ENCODE measurements at places on chromosomes 1 and 21.

GRCh38 chr1:210024282-210024681 lies 86.3 kb downstream of the SYT14 start:
- no peak overlapping the region for H3K27ac ChIP-seq
- H3K36me3 ChIP-seq: peaks cover 1% of the 10 kb centered on the region

GRCh38 chr1:79499541-79499940 lies 493.0 kb upstream of the ADGRL4 start:
- no peaks in the 10 kb centered on the region for H3K36me3 ChIP-seq
- H3K27me3 ChIP-seq: no peaks in the 10 kb centered on the region
- no peak for DNase-seq
- no peak overlapping the region for H3K4me3 ChIP-seq
- no peak overlapping the region for H3K27ac ChIP-seq

GRCh38 chr1:65048335-65048734 lies 82.0 kb upstream of the JAK1 start:
- H3K27me3 ChIP-seq: peaks cover 1% of the 10 kb centered on the region
- DNase-seq: no peak
- no peak overlapping the region for H3K27ac ChIP-seq
- H3K4me1 ChIP-seq: peaks cover 17% of the 10 kb centered on the region

DNA sequence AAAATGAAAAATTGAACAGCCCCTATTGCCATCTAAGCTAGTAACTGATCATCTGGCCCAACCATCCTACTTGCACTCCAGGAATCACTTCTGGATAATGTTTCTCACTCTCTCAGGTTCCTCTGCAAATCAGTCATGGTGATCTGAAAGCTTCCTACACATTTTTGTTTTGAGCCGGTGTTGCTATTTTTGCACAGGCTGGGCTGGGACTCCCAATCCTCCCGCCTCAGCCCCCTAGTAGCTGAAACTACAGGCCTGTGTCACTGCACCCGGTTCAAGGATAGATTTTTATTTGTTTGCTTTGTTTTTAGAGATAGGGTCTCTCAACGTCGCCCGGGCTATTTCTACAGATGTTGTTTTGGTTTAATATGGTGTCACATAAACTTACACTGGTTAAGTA lies 40.5 kb upstream of the HMCN1 start:
- H3K27me3 ChIP-seq: no peaks in the 10 kb centered on the region
- H3K4me3 ChIP-seq: no peak overlapping the region

GRCh38 chr21:37445228-37445627 lies 78.7 kb downstream of the DYRK1A start:
- no peak overlapping the region for H3K4me3 ChIP-seq
- H3K4me1 ChIP-seq: peaks cover 18% of the 10 kb centered on the region

DNA sequence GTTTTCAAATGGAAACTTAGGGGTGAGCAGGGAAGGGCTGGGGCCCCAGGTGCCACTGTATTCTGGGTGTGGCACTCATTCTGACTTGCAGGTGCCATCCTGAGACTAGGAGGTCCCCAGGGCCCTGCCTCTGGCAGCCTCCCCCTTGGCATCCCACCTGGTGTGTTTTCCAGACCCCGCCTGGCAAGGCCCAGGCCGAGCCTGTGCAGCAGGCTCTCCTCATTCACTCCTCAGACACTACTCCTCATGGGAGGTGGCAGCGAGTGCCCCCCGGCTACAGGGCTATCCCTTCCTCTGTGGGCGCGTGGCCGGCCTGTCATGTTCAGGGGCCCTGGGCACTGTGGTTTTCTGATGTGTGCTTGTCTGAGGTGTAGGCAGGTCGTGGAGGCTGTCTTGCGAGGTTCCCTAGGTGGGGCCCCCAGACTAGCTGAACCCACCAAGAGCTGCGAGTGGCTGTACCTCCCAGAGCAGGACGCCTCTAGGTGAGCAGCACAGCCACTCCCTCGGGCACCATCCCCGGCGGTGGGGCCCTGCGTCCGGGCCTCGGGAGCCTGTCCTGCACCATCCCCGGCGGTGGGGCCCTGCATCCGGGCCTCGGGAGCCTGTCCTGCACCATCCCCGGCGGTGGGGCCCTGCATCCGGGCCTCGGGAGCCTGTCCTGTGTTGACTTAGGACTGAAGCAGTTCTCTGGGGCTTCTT lies 13.2 kb downstream of the SLX9 start:
- no peak overlapping the region for H3K4me3 ChIP-seq
- no peak for DNase-seq
- H3K27me3 ChIP-seq: no peaks in the 10 kb centered on the region

DNA sequence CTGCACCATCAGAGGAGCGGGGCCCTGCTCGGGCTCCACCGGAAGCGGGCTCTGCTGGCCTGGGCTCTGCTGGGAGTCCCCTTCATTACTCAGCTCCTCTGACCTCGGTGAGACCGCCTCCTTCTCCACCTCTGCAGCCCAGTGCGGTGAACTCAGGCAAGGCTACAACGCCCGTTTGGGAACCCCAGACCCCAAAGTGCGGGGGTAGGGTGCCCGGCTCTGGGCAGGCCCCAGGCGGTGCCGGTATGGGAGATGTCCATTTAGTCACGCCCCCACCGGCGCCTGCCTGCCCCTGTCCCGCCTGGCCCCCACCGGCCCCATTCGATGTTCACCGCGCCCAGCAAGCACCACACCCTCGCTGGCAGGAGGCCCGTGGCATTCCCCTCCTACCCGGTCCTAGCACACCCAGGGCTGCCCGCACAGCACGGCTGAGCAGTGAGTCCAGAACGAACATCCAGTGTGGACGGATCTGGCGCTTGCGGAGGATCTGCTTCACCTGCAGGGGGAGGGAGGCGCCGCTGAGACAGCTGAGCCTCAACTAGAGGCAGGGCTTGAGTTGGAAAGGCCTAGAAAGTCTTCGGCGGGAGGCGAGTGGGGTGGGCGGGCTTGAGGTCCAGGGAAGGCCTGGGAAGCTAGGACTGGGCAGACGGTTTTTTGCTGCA lies 10.0 kb downstream of the MAP3K6 start:
- H3K27me3 ChIP-seq: peaks cover 35% of the 10 kb centered on the region
- peaks cover 15% of the 10 kb centered on the region for H3K4me1 ChIP-seq
- H3K36me3 ChIP-seq: no peaks in the 10 kb centered on the region
- H3K4me3 ChIP-seq: no peak overlapping the region
- DNase-seq: no peak
- H3K27ac ChIP-seq: no peak overlapping the region

DNA sequence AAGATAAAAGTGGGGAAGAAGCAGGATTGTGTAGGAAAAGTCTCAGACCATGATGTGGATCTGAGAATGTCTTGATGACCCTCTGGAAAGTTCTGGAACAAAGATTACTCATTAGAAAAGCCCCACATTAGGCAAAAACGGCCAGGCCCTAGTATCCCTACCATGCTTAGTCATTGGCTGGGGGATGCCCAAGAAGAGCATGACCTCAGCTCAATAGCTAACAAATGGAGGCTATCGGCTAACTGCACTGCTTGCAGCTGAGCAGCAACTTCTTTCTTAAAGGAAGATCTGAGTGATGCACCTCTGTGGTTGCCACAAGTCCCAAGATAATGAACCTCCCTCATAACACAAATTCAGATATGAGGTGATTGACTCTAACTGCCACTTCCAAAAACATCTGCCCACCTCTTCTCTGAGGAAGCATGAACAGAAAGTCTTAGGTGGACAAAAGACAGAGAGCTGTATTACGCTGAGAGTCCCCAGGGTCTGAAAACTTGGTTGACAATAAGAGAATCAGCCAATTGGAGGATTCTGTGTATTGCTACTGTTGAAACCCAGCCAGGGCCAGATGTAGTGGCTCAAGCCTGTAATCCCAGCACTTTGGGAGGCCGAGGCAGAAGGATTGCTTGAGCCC lies 64.6 kb upstream of the AK4 start:
- no peaks in the 10 kb centered on the region for H3K4me1 ChIP-seq
- no peak for DNase-seq
- peaks cover 2% of the 10 kb centered on the region for H3K36me3 ChIP-seq
- no peak overlapping the region for H3K4me3 ChIP-seq
- H3K27ac ChIP-seq: no peak overlapping the region
- H3K27me3 ChIP-seq: peaks cover 12% of the 10 kb centered on the region

GRCh38 chr1:220031287-220031686 lies 15.0 kb downstream of the EPRS1 start:
- H3K36me3 ChIP-seq: peaks cover 17% of the 10 kb centered on the region
- H3K4me1 ChIP-seq: no peaks in the 10 kb centered on the region
- DNase-seq: no peak
- H3K27ac ChIP-seq: no peak overlapping the region
- no peak overlapping the region for H3K4me3 ChIP-seq
- H3K27me3 ChIP-seq: no peaks in the 10 kb centered on the region

- no peak for DNase-seq
- no peak overlapping the region for H3K4me3 ChIP-seq
- H3K27ac ChIP-seq: no peak overlapping the region
- H3K4me1 ChIP-seq: no peaks in the 10 kb centered on the region
- no peaks in the 10 kb centered on the region for H3K36me3 ChIP-seq
- H3K27me3 ChIP-seq: no peaks in the 10 kb centered on the region
Measured at GRCh38 chr1:173405834-173406233, 71.3 kb upstream of the PRDX6 start.

- no peak for DNase-seq
- no peaks in the 10 kb centered on the region for H3K4me1 ChIP-seq
- H3K4me3 ChIP-seq: no peak overlapping the region
- no peaks in the 10 kb centered on the region for H3K36me3 ChIP-seq
Measured at GRCh38 chr21:40355076-40355475, 487.8 kb downstream of the PCP4 start.

DNA sequence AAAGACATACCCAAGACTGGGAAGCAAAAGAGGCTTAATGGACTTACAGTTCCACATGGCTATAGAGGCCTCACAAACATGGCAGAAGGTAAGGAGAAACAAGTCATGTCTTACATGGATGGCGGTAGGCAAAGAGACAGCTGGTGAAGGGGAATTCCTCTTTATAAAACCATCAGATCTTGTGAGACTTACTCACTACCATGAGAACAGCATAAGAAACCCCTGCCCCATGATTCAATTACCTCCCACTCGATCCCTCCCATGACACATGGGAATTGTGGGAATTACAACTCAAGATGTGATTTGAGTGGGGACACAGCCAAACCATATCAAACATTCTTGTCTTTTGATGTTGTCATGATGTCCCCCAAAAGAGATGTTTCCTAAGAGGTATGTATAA lies 103.3 kb downstream of the DUSP10 start:
- no peak for DNase-seq
- H3K27me3 ChIP-seq: no peaks in the 10 kb centered on the region
- no peaks in the 10 kb centered on the region for H3K36me3 ChIP-seq
- H3K4me1 ChIP-seq: peaks cover 5% of the 10 kb centered on the region
- no peak overlapping the region for H3K27ac ChIP-seq
- H3K4me3 ChIP-seq: no peak overlapping the region

DNA sequence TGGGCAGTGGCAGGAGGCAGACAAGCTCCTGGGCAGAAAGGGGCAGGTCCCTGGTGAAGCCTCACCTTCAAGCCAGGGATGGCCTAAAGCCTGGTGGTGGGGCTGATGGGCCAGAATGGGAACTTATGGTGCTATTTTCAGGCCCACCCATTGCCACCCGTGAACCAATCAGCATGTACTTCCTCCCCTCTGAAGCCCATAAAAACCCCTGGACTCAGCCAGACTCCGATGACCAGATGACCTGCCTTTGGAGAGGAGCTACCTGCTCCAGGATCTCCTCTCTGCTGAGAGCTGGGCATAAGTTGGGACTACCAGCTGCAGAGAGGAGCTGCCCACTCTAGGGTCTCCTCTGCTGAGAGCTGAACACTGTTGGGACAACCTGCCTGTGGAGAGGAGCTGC lies 7.8 kb upstream of the BCL10 start:
- no peaks in the 10 kb centered on the region for H3K36me3 ChIP-seq
- H3K4me3 ChIP-seq: no peak overlapping the region
- H3K27me3 ChIP-seq: no peaks in the 10 kb centered on the region
- no peak for DNase-seq
- H3K27ac ChIP-seq: no peak overlapping the region
- peaks cover 8% of the 10 kb centered on the region for H3K4me1 ChIP-seq

GRCh38 chr1:219717536-219717935 lies 104.6 kb upstream of the ZC3H11B start:
- H3K4me1 ChIP-seq: no peaks in the 10 kb centered on the region
- no peak overlapping the region for H3K4me3 ChIP-seq
- no peak for DNase-seq
- no peaks in the 10 kb centered on the region for H3K27me3 ChIP-seq
- H3K36me3 ChIP-seq: no peaks in the 10 kb centered on the region

GRCh38 chr1:150146849-150147542 lies 2.7 kb upstream of the PLEKHO1 start:
- H3K27me3 ChIP-seq: no peaks in the 10 kb centered on the region
- DNase-seq: no peak
- H3K4me3 ChIP-seq: no peak overlapping the region
- peaks cover 54% of the 10 kb centered on the region for H3K4me1 ChIP-seq

DNA sequence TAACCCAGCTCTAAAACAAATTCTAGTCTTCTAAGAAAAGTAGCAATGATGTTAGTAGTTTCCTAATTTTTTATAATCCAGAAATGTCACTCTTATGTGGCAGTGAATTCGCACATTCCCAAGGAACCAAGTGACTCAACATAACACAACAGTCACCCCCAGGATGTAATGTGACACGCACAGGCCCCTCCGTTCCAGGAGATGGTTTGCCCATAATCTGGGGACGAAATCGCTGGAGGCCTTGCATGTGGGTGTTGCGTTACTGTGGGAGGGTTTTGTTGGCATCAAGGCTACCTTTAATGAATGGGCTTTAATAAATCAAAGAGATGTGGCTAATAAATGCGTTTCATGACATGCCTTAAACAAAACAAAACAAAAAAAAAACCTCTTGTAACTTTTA lies 50.9 kb downstream of the EVA1C start:
- peaks cover 2% of the 10 kb centered on the region for H3K36me3 ChIP-seq
- peaks cover 2% of the 10 kb centered on the region for H3K4me1 ChIP-seq
- no peak for DNase-seq
- H3K27me3 ChIP-seq: peaks cover 2% of the 10 kb centered on the region

DNA sequence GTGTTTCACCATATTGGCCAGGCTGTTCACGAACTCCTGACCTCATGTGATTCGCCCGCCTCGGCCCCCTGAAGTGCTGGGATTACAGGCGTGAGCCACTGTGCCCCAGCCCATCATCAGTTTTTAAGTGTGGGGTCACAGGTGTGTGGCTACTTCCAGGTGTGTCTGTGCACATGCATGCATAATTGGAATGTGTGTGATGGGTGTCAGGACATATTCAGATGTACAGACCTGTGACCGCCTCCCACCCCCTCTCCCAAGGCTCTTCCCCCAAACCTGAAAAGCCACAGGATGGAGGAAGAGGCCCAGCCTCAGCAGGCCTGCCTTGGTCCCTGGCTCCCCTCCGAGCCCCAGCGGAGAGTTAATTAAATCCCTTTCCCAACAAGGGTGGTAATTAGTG lies 37.3 kb upstream of the CSF3R start:
- H3K36me3 ChIP-seq: no peaks in the 10 kb centered on the region
- no peak for DNase-seq
- H3K27ac ChIP-seq: no peak overlapping the region
- H3K4me1 ChIP-seq: peaks cover 17% of the 10 kb centered on the region
- H3K27me3 ChIP-seq: no peaks in the 10 kb centered on the region
